ENCODE measurements at places on chromosomes 11 and 22.

DNA sequence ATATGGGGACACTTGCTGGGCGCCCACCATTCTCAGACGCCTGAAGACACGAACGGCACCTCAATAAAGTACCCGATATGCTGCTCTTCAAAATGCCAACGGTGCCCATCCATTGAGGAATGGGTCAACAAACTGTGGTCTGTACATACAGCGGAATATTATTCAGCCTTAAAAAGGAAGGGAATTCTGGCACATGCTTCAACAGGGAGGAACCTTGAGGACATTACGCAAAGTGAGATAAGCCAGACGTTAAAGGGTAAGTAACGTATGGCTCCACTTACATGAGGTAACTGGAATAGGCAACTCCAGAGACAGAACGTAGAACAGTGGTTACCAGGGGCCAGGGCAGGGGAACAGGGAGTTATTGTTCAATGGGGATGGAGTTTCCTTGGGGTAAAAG is 28.0 kb downstream of the PRDM10 start:
- H3K4me3 ChIP-seq: no peak overlapping the region
- peaks cover 23% of the 10 kb centered on the region for H3K27me3 ChIP-seq
- no peak overlapping the region for H3K27ac ChIP-seq
- H3K36me3 ChIP-seq: no peaks in the 10 kb centered on the region
- no peak for DNase-seq
- peaks cover 28% of the 10 kb centered on the region for H3K4me1 ChIP-seq

DNA sequence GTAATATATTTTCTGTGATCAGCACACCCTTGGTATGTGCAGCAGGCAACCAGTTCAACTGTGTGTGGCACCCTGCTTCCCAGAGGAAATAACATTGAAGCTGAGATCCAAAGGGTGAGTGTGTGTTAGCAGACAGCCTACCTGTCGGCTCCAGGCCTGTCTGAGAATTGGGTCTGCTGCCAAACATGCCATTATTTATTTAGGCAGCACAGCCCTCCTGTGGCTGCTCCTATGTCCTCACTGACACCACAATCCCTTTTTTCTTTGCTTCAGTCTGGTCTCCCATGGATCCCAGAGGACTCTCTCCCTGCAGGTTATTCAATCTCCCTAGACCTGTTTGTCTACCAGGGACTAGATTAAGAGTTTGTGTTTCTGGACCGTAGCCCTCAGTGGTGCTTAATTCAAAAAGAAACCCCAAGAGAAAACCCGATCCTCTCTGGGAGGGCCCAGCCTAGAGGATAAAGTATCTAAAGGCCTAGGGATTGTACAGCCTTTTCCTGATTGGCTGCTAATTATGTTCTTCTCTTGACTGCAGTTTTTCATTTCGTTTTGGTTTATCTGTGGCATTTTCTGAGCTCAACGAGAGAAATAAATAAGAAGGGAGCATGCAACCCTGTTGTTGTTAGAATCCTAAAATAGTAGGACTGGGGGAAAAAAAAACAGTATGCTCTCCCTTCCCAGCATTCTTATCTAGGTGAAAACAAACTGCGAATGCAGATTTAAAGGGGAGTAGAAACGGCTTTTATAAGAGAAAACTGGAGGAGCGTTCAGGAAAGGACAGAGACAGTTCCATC is 24.1 kb downstream of the KCNE3 start:
- H3K4me1 ChIP-seq: no peaks in the 10 kb centered on the region
- no peak for DNase-seq
- H3K27ac ChIP-seq: no peak overlapping the region
- H3K4me3 ChIP-seq: no peak overlapping the region

DNA sequence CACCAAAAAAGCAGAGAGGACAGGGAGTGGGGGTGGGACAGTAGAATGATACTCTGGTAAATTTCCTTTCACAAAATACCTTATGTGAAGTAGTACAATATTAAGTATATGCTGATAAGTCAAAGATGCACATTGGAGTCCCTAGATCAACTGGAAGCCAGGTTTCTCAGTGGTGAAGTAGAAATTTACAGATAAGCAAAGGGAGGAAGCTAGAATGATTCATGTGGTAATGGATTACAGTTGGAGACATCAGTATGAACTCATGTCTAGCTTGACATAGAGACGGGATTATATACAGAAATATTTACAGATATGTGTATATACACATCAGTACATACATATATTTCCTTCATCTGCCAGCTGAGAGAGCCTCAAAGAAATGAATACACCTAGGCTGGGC is 21.5 kb downstream of the PLEKHB1 start:
- no peak overlapping the region for H3K4me3 ChIP-seq
- no peaks in the 10 kb centered on the region for H3K4me1 ChIP-seq
- no peaks in the 10 kb centered on the region for H3K36me3 ChIP-seq
- no peak overlapping the region for H3K27ac ChIP-seq

GRCh38 chr11:94638902-94639373 is 71.8 kb downstream of the PIWIL4 start:
- no peak overlapping the region for H3K4me3 ChIP-seq
- no peak overlapping the region for H3K27ac ChIP-seq
- no peaks in the 10 kb centered on the region for H3K36me3 ChIP-seq
- H3K4me1 ChIP-seq: no peaks in the 10 kb centered on the region
- DNase-seq: no peak
- H3K27me3 ChIP-seq: no peaks in the 10 kb centered on the region

DNA sequence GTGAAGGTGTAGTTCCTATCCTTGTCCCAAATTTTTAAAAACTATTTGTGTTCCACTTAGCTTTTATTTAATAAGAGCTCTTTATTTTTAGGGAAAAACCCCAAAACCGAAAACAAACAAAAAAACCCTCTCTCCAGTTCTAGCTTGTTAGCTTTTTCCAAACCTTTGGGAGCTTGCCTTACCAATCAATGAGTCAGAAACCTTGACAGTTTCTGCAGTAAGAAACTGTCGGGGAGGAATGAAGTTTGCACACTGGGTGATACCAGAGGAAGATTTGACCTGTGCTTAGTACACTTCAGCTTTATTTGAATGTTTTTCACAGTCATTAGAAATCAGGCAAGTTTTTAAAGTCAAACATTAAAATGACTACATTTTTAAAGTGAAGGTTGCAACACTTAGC is 105.0 kb downstream of the FAT3 start:
- no peak overlapping the region for H3K27ac ChIP-seq
- H3K4me3 ChIP-seq: no peak overlapping the region
- no peaks in the 10 kb centered on the region for H3K36me3 ChIP-seq

DNA sequence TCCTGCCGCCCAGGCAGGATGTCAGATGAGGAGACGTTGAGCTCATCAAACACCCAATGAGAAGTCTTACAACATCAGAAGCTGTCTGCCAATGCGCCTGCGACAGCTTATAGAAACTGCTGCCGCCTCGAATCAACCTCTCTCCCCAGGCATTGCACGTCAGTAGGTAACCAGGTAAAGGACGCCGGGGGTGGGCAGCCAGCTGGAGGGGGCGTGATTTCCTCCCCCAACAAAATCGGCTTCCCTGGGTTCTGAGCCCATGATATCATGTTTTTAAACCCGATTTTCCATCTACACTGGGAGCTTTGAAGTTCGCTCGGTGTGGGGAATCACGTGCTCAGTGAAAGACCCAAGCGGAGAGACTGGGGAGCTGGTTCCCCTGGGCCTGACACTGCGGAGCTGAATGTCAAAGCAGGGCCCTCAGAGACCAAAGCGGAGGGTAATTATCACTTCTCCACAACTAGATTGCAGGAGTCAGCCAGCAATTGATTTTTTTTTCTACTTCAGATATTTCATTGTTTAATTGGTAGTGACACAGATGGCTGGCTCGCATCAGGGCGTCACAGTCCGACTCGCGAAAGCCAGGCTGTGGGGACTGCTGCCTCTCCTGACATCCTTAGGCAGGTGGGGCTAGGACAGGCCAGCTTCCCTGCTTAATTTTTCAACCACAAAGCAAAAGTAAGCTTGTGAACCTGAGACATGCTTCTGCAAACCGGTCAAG is 15.4 kb downstream of the FAM83F start:
- no peak for DNase-seq
- H3K36me3 ChIP-seq: no peaks in the 10 kb centered on the region
- no peak overlapping the region for H3K27ac ChIP-seq

- no peak overlapping the region for H3K27ac ChIP-seq
- H3K36me3 ChIP-seq: no peaks in the 10 kb centered on the region
- H3K27me3 ChIP-seq: no peaks in the 10 kb centered on the region
- H3K4me3 ChIP-seq: no peak overlapping the region
- no peaks in the 10 kb centered on the region for H3K4me1 ChIP-seq
Observed at GRCh38 chr11:34749666-34750659, 129.1 kb downstream of the EHF start.

Data from B cell (primary cell).